ENCODE measurements at places on chromosomes 5 and 9.

DNA sequence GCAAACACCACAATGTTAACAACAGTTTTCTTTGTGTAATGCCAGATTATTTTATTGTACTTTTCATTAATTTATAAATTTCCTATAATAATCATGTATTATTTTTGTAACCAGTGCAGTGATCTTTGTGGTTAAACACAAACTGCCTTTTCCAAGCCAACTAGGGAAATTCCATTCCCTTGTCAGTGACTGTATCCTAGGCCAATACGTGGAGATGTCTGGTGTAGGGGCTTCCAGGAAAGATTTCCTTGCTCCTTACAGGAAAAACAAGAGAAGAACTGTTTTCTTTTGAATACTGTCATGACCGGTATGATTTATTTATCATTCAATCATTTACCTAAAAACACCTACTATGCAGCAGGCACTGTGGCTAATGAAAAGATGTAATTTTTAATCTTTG is 31.4 kb downstream of the FANCC start:
- peak; percentile 25 for DNase-seq

- DNase-seq, result peak; percentile 78
Observed at GRCh38 chr5:54895816-54896341, 89.5 kb downstream of the ESM1 start.

DNA sequence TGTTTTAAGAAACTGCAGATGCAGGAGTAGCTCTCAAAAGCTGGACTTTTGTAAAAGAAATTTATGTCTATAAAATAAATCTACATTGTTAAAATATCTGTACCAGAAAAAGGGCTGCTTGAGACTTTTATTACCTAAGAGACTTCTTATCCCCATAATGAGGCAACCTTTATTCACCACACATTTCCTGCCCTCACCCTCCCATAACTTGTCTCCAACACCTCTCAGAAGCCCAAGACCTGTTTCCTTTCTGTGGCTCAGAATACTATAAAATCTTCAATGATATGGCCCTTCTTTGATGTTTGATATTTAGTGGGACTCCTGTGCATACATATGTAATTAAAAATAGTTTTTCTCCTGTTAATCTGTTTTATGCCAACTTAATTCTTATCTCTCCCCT is 141.5 kb upstream of the FER start:
- no peak for DNase-seq

GRCh38 chr5:171743436-171744076 is 42.1 kb upstream of the SMIM23 start:
- DNase-seq, result no peak

DNA sequence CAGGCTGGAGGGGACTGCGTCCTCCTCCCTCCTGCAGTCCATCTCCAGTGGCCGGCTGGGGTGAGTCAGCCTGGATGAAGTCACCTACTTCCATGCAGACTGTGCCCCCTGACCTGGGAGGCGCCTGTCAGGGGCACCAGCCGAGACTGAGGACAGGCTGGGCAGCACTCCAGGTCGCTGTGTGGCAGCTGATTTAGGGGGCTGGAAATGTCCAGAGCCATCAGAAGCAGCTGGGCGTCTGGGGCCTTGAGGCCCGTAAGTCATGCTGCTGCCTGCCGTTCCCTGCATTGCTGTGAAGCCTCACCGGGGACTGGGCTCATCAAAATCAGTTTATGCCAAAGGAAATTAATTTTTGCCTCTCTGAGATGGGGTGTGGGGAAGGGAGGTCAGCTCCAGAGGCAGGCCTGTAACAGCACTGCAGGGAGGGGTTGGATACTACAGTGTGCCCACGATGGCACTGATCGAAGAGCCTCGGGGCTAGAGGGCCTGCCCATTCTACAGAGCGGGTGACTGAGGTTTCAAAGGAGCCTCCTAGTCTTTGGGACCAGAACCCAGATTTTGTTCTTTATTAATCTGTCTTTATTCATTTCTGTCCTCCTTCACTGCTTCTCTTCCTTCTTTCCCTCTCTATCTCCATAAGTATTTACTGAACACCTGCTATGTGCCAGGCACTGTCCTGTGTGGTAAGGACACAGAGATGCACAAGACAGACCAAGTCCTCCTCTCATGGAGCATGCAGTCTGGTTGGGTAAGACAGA is 70.4 kb upstream of the PSD2 start:
- DNase-seq, result peak; percentile 95

DNA sequence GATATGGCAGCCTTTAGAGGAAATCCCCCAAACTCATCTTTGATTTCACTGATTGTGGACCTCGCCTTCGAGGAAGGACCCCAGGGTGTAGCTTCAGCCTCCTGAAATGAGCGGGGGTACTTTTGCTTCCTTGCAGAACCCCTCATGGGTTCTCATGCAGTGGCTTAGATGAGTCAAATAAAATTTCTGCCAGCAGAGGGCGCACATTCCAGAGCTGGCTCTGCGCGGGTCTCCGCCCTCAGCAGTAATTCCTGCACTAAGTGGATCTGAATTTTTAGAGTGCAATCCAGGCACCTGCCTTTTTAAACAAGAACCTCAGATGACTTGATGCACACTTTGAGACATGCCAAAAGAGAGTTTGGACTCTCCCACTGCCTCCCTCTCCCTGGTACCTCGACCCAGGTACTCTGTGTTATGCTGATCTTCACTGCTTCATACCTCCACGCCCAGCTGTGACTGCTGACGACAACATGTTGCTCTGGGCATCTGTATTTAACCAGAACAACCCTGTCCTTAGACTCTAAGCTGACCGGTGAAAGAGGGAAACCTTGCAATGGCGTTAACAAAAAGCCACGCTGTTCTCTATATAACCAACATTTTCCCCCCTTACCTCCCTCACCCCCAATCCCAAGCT is 7.3 kb downstream of the EGFLAM start:
- peak; percentile 55 for DNase-seq

- DNase-seq, result no peak
Observed at GRCh38 chr5:139245637-139246339, 47.6 kb upstream of the SIL1 start.
